ENCODE measurements at places on chromosomes 3 and 15.

DNA sequence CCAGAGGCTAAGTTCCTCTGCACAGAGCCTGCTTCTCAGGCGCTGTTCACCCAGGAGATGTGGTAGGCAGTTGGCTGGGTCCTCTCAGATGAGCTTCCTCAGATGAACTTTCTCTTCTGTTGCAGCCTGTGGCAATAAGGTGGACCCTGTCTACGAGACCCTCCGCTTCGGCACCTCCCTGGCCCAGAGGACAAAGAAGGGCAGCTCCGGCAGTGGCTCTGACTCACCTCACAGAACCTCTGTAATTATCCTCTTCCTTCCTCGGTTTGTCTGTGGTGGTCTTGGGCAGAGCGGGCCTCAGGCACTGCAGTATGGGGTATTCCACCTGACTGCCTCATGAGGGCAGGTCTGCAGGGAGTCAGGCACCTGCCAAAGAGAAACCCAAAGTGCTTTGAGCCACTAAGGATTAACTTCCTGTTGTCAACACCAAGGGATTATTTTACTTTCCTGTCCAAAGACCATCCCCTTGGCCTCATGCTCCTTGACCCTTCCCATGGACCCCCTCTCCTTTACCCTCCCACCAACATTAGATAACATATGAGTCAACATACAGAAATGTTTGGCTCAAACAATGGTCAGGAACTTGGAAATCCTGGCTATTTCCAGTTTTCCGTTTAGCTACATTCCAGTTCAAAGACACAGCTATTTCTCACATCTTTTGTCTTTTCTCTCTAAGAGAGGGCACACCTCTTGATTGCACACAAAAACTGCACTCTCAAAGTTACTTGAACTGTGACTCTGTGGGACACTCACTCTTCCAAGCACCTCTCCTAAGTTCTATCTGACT, 105.9 kb downstream of the STAC start:
- no peak for DNase-seq

DNA sequence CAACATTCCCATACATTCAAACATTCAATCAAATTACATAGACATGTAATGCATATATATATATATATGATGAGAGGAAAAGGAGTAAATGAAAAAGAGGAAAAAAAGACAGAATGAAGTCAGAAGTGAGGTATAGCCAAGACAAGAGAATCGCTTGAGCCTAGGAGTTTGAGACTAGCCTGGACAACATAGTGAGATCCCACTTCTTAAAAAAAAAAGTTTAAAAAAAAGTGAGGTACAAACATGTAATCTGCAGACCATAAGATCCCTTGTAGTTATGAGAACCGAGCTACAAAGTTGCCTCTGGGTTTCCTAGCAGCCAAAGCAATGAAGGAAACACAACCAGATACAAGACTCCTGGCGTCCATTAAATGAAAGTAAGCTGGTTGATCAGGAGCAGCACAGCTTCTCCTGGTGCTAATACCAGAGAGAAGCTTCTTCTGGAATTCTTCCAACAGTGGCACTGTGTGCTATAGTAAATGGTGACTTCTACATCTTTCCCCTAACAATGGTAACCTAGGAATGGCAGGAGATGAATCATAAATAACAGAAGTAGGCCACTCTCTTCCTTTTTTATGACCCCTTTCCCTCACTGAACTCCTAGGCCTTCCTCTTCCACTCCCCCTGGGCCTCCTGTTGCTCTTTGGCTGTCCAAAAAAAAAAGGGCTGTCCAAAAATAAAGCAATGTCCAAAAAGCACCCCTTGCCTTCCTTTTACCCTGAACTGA, 3.5 kb downstream of the KCNMB3 start:
- no peak for DNase-seq

- no peak for DNase-seq
Observed at GRCh38 chr15:93001881-93002280, 87.1 kb downstream of the RGMA start.

GRCh38 chr15:89109238-89109637, 21.0 kb downstream of the ABHD2 start:
- DNase-seq = no peak

DNA sequence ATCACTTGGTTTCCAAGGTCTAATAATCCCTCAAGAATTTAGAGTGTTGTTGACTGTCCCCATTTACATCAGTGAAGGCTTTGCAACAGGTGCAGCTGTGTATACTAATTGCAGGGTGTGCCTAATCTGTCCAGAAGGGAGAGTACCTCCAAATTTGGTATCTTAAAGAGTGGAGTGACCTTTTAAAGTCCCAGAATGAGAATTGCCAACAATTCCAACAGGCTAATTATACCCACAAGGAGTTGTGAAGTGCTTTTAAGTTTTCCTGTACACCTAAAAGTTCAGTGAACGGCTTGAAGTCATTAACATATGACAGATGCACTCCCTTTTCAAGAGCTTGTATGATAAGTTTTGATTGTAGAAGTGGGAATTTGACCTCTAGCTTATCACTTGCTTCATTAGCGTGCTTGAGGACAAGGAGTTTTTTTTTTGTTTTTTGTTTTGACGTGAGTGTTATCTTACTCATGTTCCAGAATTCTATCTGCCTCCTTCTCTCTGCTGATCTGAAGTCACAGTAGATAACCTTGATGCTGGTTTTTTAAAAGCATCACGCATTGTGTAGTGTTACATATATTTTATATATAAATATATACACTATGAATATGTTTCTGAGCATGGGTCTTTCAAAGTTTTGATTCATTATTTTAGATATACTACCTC, 26.3 kb downstream of the CDIN1 start:
- DNase-seq = no peak

DNA sequence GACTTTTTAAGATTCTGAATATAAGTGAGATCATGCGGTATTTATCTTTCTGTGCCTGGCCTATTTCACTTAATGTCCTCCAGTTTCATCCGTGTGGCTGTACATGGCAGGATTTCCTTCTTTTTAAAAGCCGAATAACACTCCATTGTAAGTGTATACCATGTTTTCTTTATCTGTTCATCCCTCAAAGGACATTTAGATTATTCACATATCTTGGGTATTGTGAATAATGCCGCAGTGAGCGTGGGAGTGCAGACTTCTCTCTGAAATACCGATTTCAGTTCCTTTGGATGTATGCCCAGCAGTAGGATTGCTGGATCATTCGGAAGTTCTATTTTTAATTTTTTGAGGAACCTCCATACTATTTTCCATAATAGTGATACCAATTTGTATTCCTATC, 136.1 kb downstream of the APBA2 start:
- no peak for DNase-seq

DNA sequence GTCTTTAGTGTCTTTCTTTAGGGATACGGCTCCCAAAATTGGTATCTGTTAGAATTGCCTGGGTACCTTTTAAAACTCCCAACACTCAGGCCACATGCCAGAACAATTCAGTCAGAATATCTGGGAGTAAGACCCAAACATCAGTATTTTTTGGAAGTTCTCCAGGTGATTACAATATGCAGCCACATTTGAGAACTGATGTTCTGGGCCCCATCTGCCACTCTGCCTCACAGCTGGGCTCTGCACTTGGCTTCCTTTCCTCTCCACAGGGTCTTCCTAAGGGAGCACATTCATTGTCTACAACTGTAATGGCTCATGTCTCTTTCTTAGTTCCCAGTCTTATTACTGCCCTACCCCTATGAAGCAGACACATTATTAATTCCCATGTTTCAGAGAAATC, 394.5 kb downstream of the MFSD1 start:
- DNase-seq = no peak

DNA sequence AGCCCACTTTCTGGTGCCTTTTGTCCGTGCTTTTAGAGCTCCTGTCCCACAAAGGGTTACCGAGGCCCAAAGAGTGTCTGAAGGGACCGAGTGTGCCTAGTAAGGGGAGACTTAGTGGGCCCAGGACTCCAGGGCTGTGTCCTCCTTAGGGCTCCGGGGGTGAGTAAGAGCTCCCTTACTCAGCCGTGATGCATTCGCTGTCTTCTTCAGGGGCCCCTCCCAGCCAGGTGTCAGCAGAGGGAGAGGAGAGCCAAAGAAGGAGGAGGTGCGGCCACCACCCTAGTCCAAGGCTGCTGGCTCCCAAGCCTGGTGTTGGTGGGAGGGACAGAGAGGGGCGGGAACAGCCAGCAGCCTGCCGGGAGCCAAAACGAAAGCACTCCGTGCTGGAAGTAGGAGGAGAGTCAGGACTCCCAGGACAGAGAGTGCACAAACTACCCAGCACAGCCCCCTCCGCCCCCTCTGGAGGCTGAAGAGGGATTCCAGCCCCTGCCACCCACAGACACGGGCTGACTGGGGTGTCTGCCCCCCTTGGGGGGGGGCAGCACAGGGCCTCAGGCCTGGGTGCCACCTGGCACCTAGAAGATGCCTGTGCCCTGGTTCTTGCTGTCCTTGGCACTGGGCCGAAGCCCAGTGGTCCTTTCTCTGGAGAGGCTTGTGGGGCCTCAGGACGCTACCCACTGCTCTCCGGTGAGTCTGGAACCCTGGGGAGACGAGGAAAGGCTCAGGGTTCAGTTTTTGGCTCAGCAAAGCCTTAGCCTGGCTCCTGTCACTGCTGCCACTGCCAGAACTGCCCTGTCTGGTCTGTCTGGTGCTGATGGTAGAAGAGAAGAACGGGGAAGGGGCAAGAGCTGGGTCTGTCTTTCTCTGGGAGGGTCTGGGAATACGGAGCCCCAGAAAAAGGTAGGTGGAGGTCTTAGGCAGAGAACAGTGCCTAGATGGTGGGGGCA, at the start of gene IL17RC:
TSS of gene IL17RC (plus strand) at position 365 of the 947 bp plus-strand sequence. CDS start at position 583, 218 bp downstream.
- DNase-seq = no peak

DNA sequence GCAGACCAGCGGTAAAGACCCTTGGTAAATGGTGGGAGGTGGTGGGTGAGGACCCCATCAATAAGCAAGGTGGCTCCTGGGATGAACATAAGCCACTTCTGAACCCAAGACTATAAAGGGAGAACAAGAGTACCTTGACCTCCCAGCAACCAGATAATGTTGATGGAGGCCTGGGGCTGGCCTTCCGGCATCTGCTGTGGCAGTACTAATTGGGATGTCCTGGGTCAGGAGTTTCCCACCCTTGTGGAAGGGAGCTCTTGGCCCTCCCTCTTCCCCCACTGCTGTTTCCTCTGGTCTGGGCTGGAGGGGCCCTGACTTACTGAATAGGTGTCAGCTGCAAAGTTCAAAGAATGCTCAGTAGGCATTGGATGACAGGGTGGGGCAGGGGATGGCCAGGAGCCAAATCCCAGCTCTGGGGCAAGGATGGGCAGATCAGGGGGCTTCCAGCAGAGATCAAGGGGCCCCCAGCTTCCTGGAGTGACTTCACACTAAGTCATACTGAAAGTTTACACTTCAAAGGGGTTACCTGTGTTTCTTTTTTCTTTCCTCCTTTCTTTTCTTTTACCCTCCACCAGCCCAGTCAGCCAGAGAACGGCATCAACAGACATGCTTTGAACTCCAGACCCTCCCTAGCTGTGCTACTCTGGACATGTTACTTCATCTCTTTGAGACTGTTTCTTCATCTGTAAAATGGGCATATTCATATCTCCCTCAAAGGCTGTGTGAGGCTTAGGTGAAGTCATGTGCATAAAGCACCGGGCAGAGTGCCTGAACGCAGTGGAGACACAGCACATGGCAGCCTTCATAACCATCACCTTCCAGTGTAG, 1.5 kb downstream of the RBP1 start:
- no peak for DNase-seq

DNA sequence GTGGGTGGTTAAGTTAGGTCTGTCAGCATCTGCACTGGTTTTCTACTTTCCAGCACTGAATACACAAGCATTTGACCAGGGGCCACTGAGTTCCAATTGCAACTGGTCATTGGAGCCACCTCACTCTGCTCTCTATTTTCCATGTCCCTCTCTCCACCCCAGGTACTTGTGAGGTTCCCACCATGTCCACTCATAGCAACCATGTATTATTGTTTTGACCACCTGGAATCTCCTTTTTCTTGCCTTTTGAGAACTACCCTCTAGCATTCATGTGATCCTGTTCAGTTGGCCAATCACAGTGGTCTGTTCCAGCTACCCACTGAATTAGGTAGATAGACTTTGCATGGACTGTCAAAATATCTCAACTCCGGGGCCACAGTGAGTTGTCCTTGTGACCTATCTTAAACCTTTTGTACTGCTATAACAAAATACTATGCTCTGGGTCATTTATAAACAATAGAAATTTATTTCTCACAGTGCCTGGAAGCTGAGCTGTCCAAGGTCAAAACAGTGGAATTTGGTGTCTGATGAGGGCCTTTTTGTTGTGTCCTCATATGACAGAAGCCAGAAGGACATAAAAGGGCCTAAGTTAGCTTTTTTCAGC, 20.2 kb upstream of the TM4SF18 start:
- no peak for DNase-seq

- DNase-seq = no peak
Observed at GRCh38 chr3:43523454-43524053, 98.3 kb downstream of the ANO10 start.

- DNase-seq = no peak
Observed at GRCh38 chr15:27646531-27646930, 452.6 kb downstream of the OCA2 start.

GRCh38 chr3:128624526-128625138, 26.0 kb downstream of the RPN1 start:
- DNase-seq = no peak

- DNase-seq = no peak
Observed at GRCh38 chr3:115927197-115927596, 303.9 kb downstream of the GAP43 start.
